Endothelial cell (in vitro differentiated cells): ENCODE measurements at places on chromosomes 5 and 9. TPM values are rescaled to one million over a fixed set of nuclear protein-coding genes. Genes with fewer than 3 reads are reported as not detected.

Gene TTC16
- total RNA-seq, result 0.08 TPM

Gene HMGCS1
- total RNA-seq, result 192 TPM

Gene THBS4
- total RNA-seq, result 3.0 TPM

Gene ISL1
- 0.67 TPM for total RNA-seq

Gene KIF24
- 2.2 TPM for total RNA-seq

Gene GRXCR2
- total RNA-seq, result not detected

Gene RECK
- 48.2 TPM for total RNA-seq

Gene NUTM2G
- not detected for total RNA-seq

Gene ANAPC2
- total RNA-seq, result 76.8 TPM

Gene IRX2
- total RNA-seq, result 0.72 TPM

Gene S1PR3
- 18.3 TPM for total RNA-seq

Gene DNAI1
- total RNA-seq, result 0.74 TPM

Gene PRUNE2
- 6.7 TPM for total RNA-seq

Gene OBP2B
- not detected for total RNA-seq

Gene SLU7
- total RNA-seq, result 53.1 TPM

Gene ADAMTS19
- 6.9 TPM for total RNA-seq

Gene SAXO1
- not detected for total RNA-seq

Gene FOXD4L5
- 0.10 TPM for total RNA-seq

Gene LCN9
- total RNA-seq, result not detected

Gene ERMP1
- total RNA-seq, result 13.4 TPM

Gene F2RL2
- 311 TPM for total RNA-seq

Gene TICAM2
- 1.9 TPM for total RNA-seq

Gene GDNF
- not detected for total RNA-seq

Gene ANKRD18B
- total RNA-seq, result 0.41 TPM

Gene PCDHB6
- 1.1 TPM for total RNA-seq

Gene OTP
- not detected for total RNA-seq

Gene ZBTB6
- total RNA-seq, result 7.4 TPM

Gene MUSK
- total RNA-seq, result not detected

Gene TNC
- 10.1 TPM for total RNA-seq

Gene PCA3
- total RNA-seq, result 0.62 TPM

Gene MORN5
- 0.64 TPM for total RNA-seq

Gene PSMD5
- 42.9 TPM for total RNA-seq

Gene PCSK1
- 0.41 TPM for total RNA-seq

Gene DMRT3
- total RNA-seq, result not detected

Gene TAF9
- total RNA-seq, result 59.4 TPM

Gene SLC24A2
- 0.10 TPM for total RNA-seq

Gene SPINK4
- not detected for total RNA-seq

Gene FRRS1L
- 0.03 TPM for total RNA-seq

Gene ERCC8
- 15.3 TPM for total RNA-seq

Gene LRRC19
- total RNA-seq, result not detected

Gene ZFP37
- total RNA-seq, result 4.2 TPM

Gene FBXL7
- total RNA-seq, result 63.8 TPM

Gene CDX1
- total RNA-seq, result 0.59 TPM

Gene ZNF484
- total RNA-seq, result 12.4 TPM

Gene MAST4
- 112 TPM for total RNA-seq

Gene EGR1
- total RNA-seq, result 2.1 TPM

Gene FOXI1
- total RNA-seq, result 2.2 TPM

Gene GABRB2
- 0.26 TPM for total RNA-seq
